ENCODE measurements at places on chromosomes 16 and 17. TPM values are rescaled to one million over a fixed set of nuclear protein-coding genes. Genes with fewer than 3 reads are reported as not detected.

GRCh38 chr17:45357364-45357997 lies 40.7 kb upstream of the MAP3K14 start:
- no peak for DNase-seq

DNA sequence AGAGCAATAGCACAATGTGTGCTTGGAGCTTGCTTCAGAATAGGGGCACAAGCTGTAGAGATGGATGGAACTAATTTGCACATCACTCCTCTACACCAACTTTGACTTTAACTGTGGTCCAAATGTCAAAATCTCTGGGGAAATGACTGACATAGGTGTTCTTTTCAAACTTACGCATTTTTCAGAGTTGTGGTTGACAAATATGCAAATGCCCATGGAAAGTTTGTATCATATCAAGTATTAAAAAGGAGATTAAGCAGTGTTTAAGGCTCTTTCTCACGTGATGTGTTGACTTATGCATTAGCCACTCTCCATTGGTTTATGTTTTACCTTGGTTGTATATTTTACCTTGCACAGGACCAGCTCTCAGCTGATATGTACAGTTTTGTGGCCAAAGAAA lies 77.1 kb downstream of the ELAC2 start:
- DNase-seq: no peak

DNA sequence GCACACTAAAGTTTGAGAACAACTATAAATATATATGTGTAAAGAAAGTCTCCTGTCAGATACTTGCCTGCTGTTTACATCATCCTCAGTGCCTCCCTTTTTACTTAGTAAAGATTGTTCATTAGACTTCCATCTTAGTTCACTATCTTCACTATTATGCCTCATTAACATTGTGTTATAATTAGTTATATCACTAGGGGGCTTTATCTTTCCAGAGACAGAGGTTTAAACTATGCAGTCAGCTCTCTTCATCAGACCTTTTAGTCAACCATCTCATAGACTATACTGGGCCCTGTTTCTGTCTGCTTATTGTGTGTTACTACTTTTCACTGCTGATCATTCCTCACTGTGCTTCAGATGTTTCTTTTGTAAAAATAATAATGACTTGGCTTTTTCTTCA lies 630.8 kb upstream of the KIF2B start:
- peak; percentile 6 for DNase-seq

Gene FOXN1
- total RNA-seq: not detected

DNA sequence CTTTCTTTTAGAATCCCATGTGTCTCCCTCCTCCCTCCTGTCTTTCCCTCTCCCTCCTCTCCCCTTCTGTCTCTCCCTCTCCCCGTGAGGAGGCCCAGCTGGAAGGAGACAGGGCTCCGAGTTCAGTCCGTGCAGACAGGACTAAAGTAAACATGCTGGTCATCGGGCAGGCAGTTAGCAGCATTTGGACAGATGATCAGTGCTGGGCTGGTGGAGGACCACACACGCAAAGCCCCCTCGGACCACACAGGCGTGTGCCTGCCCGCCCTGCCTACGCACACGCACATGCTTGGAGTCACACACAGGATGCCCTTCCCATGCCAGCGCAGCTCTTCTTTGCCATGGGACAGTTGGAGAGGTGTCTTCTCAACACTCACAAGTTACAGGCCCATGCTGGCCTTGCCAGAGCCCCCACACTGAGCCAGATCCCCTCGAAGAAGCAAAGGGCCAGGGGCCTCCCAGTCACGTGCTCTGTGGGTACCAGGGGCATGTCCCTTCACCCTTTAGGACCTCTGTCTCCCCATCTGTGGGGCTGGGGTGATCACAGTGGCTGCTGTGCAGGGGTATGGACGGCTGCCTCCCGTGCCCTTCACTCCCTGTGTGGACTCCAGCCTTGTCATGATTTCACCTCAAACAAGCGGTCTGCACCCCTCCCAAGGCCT lies 215.7 kb upstream of the FOXF1 start:
- no peak for DNase-seq

DNA sequence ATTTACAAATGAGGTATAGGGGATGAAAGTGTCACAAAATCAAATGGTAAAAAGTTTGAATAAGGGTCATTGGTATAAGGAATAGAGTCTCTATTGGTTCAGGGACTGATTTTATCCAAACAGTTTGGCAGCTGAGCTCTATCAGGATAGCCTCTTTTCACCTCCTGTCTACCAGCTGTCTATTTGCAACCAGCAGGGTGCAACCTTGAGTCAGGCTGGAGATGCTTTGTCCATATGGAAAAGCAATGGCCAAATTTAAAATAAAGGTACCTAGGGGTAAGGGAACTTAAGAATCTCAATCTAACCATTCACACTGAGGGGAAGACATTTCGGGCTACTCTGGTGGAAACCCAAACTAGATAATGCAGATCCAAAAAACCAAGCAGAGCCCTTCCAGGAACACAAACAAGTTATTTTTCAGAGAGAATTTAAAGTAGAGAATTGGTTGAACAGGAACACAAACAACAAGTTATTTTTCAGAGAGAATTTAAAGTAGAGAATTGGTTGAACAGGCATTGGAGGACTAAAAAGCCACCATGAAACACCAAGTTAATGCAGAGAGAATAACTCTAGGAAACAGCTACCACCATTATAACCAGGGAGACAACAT lies 12.6 kb upstream of the CA10 start:
- DNase-seq: no peak
